ENCODE measurements at places on chromosomes 7 and 10. TPM values are rescaled to one million over a fixed set of nuclear protein-coding genes. Genes with fewer than 3 reads are reported as not detected.

The GATA3 gene
- 0.11 TPM for total RNA-seq

The AEBP1 gene
- 1.2 TPM for total RNA-seq

The MINDY3 gene
- total RNA-seq, result 20.0 TPM

The PRKAR2B gene
- 0.08 TPM for total RNA-seq

The PTN gene
- 0.67 TPM for total RNA-seq

The TRIM73 gene
- 0.94 TPM for total RNA-seq

The SFRP5 gene
- total RNA-seq, result 1.4 TPM
